Activated T-cell treated with anti-CD3 and anti-CD28 coated beads for 4 hours (primary cell): ENCODE measurements at places on chromosomes 13 and 19.

GRCh38 chr13:71853725-71854124, 13.3 kb downstream of the DACH1 start:
- no peak for DNase-seq

GRCh38 chr13:55403887-55404487, 1736.7 kb upstream of the PRR20A start:
- DNase-seq: no peak

GRCh38 chr19:55836340-55836739, at the start of gene NLRP4:
Gene NLRP4, plus strand, starts transcription at chr19:55836540. Its CDS starts 15,541 bp downstream, at chr19:55852081.
- DNase-seq: no peak

DNA sequence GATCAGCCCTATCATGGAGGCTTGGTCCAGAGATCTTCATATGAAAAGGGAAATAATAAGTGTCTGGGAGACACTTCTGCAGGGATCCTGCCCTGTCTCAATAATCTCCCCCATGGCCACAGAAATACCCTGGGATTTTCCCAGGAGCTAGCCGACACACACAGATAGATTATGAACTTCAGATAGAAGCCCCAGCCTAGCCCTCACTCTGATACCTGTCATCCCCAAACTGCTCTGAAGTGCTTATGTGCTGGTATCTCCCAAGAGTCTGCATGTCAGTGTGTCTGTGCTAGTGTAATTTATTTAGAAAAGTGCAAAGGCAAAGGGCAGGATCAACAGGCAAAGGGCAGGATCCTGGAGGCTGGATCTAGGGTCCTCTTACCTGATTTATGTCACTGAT, 38.7 kb upstream of the ZNF766 start:
- no peak for DNase-seq

DNA sequence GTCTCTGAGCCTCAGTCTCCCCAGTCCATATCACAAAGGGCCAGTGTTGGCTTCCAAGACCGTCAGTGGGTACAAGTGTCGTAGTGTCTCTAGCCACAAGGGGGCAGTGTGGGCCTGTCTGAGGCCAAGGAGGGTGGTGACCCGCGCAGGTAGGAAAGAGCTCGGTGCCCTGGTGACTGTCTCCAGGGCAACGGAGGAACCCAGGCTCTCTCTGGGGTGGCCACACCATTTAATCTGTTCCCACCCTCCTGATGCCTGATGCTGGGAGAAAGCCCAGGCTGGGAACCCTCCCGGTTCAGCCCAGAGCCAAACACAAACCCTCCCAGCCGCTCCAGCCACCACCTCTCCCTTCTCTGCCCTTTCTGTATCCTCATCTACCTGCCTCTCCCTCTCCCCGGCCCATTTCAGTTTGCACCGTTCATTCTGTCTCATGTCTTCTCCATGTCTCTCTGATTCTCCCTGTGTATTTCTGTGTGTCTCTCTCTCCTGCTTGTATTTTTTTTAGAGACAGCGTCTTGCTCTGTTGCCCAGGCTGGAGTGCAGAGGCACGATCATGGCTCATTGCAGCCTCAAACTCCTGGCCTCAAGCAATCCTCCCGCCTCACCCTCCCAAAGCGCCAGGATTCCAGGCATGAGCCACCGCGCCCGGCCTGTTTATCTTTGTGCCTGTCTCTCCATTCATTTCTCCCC, 17.5 kb upstream of the MEIS3 start:
- peak; percentile 87 for DNase-seq

DNA sequence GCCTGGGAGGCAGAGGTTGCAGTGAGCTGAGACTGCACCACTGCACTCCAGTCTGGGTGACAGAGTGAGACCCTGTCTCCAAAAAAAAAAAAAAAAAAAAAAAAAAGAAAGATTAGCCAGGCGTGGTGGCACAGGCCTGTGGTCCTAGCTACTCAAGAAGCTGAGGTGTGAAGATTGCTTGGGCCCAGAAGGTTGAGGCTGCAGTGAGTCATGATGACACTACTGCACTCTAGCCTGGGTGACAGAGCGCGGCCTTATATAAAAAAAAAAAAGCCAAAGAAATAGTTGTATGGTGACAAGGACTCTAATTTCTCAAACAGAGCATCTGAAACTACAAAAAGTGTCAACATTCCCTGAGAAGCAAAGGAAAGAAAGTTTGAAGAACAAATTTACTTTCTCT, 3.4 kb downstream of the PBX4 start:
- no peak for DNase-seq

- DNase-seq: no peak
These were observed 355.0 kb upstream of the PCDH20 start for GRCh38 chr13:61770681-61771080.

- no peak for DNase-seq
These were observed 1433.0 kb downstream of the UQCRFS1 start for GRCh38 chr19:27779954-27780353.

DNA sequence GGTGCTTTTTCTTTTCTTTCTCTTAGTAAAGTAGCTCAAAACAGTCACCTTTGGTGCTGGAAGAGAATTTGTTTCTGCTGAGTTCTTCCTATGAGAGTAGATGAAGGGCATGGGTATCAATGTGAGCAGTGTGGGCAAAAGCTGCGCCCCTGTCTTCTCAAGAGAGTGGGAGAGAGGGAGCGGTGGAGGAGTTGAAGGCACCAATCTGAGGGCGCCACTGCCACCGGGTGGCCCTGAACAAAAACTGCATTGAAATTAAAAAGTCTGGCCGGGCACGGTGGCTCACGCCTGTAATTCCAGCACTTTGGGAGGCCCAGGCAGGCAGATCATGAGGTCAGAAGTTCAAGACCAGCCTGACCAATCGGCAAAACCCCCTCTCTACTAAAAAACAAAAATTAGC, 28.7 kb upstream of the EPHX3 start:
- DNase-seq: no peak

GRCh38 chr13:51557438-51557837, 26.8 kb upstream of the WDFY2 start:
- DNase-seq: no peak

DNA sequence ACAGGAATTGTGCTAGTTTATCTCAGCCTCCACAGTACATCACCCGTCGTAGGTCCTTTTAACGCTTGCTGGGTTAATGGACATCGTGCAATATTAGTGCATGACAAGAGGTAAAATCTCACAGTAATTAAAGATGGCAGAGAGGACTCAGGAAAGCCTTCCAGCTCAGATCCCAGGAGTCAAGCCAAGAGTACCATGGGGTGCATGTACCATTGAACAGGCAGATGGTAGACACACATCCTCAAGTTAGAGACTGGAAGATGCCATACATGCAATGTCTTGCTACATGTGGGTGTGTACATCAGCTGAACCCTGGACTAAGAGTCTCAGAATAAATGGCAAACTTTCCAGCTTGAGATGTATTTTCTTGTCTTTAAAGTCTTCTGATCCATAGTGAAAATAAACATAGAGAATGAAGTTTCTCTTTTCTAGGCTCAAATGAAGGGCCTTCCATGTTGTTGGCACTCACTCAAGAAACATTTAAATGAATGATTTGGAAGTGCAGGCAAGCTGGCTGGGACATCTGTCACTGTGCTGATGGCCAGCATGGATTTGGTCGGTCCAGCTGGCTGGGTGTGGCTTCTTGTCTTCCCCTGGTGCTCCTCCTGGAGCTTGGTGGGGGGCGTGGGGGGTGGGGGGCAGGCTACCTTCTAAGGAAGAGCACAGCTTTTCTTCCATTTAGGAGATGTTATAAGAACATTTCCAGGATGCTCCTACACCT, 290.9 kb upstream of the MAB21L1 start:
- DNase-seq: no peak

DNA sequence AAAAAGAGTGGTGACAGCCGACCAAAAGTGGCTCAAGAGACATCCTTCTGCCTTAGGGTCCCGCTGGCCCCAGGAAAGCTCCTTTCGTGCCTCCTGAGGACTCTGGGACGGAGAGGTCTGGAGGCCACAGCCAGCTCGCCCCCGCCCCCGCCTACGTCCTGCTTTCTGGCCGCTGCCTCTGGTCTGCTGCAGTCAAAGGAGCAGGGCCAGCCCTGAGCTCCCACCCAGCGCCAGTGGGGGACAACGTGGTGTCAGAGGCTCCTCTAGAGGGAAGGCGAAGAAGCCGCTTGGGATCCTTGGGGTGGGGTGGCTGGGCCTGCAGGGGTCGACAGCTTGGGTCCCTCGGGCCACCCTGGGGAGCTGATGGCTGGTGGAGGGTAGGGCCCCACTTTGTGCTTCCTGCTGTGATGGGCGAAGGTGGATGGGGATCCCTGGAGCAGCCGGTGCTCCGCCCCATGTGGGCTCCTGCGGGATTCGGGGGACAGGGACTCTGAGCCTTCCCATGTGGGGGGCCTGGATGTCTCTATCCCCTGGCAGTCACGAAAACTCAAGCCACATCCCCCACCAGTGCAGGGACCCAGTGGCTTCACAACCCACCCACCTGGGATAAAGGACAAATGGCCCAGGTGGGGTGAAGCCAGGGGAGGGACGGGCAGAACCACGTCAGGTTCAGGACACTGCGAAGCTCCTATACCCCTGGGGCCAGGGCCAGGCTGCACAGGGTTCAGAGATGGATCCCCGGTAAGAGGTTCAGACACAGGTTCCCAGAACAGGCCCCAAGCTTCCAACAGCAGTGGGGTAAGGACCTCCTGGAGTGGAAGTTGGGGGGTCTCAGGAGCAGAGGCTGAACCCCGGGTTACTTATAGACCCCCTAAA, 9.0 kb upstream of the DIRAS1 start:
- DNase-seq: no peak

- no peak for DNase-seq
These were observed 607 bp upstream of the SYNE4 start for GRCh38 chr19:36009220-36009619.

DNA sequence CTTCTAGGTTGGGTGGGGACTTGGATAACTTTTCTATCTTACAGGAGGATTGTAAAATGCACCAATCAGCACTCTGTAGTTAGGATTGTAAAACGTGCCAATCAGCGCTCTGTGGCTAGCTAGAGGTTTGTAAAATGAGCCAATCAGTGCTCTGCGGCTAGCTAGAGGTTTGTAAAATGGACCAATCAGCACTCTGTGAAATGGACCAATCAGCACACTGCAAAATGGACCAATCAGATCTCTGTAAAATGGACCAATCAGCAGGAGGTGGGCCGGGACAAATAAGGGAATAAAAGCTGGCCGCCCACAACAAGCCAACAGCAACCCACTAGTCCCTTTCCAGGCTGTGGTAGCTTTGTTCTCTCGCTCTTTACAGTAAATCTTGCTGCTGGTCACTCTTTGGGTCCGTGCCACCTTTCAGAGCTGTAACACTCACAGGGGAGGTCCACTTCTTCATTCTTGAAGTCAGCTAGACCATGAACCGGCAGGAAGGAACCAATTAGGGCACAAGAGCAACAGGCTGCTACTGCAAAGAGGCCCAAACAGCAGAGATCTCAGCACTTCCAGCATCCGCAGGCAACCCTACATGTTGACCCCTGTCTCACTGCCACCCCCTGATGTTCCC, 156.8 kb downstream of the DNAJC15 start:
- no peak for DNase-seq

DNA sequence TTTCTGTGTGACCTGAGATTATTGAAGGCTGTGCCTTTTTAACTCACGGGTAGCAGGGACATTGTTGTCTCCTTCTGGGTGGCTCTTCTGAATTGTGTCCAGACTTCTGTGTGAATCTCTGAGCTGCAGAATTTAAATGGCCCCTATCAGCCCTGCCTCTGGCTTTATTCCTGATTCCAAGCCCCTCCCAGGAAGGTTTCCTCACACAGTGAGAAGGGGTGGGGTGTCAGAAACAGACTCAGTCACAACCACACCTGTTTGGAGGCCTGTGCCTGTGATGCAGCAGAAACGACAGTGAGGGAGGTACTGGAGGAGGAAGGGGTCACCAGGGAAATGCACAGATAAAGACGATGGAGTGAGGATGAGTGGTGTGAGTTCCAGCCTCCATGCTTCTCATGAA, at the start of gene CLC:
Gene CLC, minus strand, starts transcription at position 139 of the 400 bp plus-strand sequence. Its CDS starts 77 bp downstream, at position 62.
- DNase-seq: no peak
